GM23248 (cell line): ENCODE measurements at places on chromosomes 5 and 9.
A peak's percentile ranks its signal among the peaks of the same experiment; 100 is the strongest.

- no peak for DNase-seq
Measured at GRCh38 chr5:36161361-36161760, 9.4 kb downstream of the SKP2 start.

DNA sequence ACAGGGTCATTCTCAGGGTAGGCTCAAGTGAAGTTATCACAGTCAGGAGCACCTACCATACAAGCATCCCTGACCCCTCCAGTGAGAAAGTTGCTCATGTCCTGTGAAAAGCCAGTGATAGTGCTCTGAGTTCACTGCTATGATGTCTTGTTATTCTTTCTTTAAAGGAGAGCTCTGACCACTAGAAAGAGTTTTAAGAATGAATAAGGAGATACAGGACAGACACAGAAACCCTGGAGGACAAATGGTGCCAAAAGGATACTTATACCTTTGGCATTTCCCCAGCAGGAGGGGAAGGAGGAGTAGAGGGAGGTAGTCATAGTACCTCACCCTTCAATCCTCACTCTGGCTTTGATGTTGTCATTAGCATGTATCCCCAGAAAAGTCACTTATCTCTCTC is 84.0 kb upstream of the AGXT2 start:
- DNase-seq = peak; percentile 84

DNA sequence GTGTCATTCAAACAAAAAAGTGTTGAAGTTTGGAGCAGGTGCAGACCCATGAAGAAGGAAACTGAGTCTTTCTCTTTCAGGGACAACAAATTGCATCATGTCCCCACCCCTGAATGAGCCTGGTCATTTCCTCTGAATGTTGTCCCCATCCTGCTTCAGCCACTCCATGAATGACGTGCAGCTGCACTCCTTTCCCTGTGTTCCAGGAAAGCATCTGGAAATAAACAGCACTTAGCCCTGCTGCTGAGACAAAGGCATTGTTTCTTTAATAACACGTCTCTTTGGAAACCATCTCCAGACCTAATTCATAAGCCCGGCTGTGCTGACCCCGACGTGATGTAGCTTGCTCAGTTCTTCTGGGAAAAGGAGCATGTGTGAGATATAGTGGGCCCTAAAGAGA is 682.3 kb downstream of the BRINP1 start:
- DNase-seq = no peak

GRCh38 chr5:1506242-1507013 is 17.3 kb downstream of the LPCAT1 start:
- DNase-seq = no peak

GRCh38 chr9:78325343-78325742 is 28.4 kb downstream of the PSAT1 start:
- DNase-seq = peak; percentile 20

DNA sequence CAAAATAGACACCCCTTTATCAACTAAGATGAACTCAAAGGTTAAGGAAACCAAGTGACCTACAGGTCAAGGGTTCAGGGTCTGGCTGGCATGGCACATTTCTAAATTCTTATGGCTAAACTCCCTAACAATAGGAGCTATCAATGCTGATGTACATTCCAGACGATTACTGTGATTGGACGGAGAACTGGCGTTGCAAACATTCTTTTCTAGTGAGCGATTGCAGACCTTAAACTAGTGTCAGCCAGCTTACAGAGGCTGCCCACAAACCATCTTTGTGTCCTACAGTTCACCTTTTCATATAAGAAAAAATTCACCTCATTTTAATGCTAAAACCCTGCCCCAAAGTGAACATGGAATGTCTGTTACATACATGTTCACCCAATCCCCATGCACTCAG is 382.9 kb downstream of the MAT2B start:
- no peak for DNase-seq

DNA sequence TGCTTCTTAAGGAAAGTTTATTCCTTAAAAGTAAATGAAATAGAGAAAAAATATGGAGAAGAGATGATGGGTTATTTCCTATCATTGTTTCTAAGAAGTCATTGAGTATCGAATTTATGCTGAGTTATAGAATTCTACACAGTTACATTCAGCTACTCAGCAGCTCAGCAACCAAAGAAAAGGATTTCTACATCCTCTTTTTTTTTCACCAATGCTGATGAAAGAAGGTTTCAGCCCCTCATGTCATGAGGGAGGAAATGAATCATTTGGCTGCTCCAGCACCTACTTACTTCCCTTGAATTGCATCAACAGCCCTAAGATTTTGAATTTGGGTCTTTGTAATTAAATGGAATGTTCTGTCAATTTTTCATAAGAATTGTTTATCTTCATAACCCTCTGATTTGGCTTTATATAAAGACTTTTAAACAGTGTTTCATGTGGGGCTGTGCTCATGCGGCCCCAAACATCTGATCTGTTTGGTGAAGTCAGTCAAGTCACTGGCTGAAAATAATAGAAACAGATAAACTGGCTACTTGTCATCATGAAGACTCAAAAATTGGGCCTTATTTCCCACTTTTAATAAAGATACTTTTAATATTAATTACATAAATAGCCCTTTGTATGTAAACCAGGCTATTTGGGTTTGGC is 18.5 kb upstream of the SNX2 start:
- DNase-seq = peak; percentile 85

- no peak for DNase-seq
Measured at GRCh38 chr9:27799326-27799725, 226.0 kb upstream of the C9orf72 start.

- DNase-seq = no peak
Measured at GRCh38 chr5:127094161-127094814, 21.0 kb upstream of the C5orf63 start.

GRCh38 chr9:19788152-19788551 is 685 bp downstream of the SLC24A2 start:
- DNase-seq = no peak

DNA sequence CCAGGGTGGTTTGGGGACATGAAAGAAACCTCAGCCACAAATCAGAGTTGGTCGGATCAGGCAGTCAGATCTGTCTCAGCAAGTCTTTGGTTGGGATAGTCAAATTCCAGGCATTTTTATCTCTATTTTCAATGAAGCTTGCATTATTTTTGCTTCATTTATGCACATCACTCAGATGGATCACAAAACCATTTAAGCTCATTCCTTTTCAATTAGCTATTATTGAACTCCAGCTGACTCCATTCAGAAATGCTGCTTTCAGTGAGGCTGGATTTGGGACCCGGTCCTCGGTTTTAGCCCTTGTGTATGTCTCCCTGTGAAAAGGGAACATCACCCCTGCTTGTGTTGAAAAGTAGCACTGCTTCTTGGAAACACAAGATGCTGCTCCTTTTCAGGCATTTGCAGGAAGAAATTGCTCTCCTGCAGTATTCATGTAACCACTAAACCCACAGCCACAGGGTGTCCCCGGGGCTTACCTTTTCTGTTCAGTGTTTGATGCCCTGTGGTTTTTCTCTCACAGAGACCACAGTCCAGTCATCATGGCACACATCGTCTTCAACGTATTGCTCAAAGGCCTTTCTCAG is 232.9 kb downstream of the NFIB start:
- DNase-seq = peak; percentile 9

DNA sequence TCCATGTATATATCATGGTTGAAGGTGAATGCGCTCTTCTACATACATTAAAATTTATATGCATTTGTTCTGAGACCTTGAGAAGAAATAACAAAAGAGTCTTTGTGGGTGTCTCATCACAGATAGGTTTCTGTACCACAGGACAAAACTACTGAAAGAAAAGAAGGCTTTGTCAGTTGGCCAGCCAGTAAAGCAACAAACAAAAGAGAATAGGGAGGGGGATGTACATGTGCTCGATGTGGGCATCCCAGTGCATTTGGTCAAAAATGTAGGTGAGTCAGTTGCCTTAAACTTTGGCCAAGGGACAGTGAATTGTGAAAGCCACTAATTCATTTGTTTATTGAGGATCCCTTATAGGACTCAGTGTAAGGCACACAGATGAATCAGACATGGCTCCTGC is 13.3 kb downstream of the RBM18 start:
- no peak for DNase-seq

- no peak for DNase-seq
Measured at GRCh38 chr9:38292480-38292879, 100.0 kb upstream of the ALDH1B1 start.

DNA sequence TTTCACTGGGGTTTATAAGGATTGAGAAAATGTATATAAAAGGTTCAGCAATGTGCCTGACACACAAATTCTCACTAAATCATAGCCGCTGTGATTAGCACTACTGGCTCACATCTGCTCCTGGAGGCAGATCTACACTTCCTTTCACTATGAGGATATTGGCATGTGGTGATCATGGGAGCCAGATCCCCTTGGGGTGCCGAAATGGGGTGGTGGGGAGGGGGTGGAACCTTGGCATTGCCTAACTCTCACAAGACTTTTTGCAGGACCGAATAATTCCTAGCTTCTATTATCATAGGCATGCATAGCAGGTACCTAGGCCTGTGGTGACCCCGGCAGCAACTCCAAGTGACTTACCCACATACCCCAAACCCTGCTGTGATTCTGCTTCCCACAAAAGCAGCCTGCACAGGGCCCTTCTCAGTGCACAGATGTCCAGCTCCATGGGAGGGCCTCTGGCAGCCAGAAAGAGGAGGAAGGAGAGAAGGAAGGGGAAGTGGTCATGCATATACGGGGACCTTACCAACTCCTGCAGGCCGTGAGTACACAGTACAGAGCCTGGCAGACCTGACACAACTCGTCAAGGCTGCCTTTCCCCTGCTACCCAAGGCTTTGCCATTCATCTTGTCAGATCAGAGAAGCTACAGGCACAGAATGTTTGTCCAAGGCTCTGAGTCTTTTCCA is 61.3 kb upstream of the IQGAP2 start:
- no peak for DNase-seq

DNA sequence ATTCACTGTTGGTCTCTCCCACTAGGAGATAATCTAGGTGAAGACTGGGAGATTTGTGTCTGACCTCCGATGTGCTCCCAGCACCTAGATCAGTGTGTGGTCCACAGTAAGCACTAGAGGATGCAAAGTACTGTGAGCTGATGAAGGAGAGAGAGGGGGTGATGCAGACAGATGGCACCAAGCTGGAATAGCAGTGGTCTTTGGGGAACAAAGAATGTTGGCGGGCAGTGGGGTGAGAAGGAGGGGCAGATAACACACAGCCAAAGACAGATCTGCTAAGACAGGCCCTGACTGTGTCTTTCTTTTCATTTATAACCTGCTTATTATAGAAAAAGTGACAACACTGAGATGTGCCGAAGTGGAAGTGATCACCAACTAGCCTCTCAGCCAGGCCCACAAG is 37.5 kb downstream of the ERGIC1 start:
- no peak for DNase-seq

- no peak for DNase-seq
Measured at GRCh38 chr5:178483620-178484019, 106.6 kb downstream of the COL23A1 start.

DNA sequence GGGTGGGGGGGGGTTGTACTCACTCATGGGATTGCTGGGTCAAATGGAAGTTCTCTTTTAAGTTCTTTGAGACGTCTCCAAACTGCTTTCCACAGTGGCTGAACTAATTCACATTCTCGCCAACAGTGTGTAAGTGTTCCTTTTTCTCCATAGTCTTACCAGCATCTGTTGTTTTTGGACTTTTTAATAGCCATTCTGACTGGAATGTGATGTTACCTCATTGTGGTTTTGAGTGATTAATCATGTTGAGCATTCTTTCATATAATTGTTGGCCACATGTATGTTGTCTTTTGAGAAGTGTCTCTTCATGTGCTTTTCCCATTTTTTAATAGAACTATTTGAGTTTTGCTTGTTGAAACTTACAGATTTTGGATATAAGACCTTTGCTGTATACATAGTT is 94.9 kb upstream of the PLPPR1 start:
- peak; percentile 45 for DNase-seq

DNA sequence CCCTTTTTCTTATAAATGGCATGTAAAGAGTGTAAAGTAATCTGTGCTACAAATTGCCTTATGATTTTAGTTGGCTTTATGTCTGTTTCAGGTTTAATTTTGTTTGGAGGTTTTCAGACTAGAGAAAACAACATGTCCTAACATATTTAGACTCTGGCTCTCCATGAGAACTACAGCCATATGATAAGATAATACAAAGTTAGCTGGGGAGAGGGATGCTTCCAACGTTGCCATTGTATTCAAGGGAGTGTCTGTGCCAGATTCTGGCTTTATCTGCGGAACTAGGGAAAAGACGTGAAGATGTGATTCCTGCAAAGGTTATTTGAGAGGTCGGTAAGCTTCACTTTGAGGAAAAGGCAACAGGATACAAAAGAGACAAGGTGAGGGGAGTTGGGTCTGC is 140.0 kb upstream of the OTULINL start:
- peak; percentile 24 for DNase-seq

DNA sequence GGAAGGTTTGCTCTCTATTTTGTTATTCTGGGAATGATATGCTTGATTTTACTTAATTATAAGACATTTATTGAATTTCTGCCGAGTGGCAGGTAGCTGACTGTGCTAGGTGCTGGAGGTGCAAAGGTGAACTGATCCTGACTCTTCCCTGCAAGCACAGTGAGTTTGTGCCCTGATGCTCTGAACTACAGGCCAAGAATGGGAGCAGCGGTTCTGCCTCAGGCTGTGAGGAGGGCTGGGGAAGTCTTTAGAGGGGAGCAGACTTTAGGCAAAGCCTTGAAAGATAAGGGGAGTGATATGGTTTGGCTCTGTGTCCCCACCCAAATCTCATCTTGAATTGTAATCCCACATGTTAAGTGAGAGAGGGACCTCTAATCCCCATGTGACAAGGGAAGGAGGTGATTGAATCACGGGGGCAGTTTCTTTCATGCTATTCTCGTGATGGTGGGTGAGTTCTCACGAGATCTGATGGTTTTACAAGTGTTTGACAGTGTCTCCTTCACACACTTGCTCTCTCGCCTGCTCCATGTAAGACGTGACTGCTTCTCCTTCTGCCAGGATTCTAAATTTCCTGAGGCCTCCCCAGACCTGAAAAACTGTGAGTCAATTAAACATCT is 73.1 kb downstream of the NDFIP1 start:
- DNase-seq = no peak

DNA sequence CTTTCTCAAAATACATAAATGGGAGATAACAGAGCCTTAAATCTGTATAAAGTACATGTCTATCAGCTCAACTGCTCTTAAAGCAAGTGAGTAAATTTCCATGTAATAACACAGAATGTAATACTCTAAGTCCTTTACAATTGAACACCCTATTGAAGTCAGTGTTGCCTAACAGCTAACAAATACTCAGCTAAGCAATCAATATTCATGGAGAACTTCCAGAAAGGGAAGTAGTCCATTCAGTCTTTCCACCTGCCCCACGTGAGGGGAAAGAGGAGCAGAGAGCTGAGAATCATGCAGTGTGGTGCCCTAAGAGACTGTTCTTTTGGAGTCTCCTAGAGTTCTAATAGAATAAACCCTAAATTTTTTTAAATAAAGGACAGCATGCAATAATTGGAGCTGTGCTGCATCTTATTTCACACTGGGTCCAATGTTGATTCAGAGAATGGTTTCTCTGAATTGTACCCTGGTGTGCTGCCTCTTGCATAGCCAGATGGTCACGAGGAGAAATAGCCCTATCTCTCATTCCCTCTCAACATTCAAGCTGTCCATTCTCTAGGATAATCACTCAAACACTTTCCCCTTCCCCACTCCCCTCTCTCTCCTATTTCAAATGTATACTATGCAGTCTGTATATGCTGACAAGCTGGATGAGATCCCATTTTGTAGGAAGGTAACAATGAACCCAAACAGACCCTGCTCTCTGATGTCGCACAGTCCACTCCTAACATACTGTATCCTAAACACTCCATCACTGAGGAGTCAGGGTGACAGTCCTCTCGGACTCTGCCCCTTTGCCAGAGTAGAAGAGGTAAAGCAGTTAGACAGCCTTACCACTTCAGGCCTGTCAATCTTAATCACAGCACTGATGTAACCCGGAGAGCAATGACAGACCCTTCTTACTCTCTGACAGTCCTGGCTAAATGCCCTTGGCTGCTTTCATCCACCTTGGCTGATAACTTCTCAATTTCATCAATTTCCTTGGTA is 134.8 kb downstream of the EPB41L4A start:
- no peak for DNase-seq
